Fibroblast of lung (primary cell): ENCODE measurements at places on chromosomes 7 and 10. TPM values are rescaled to one million over a fixed set of nuclear protein-coding genes. Genes with fewer than 3 reads are reported as not detected.
A peak's percentile ranks its signal among the peaks of the same experiment; 100 is the strongest.

DNA sequence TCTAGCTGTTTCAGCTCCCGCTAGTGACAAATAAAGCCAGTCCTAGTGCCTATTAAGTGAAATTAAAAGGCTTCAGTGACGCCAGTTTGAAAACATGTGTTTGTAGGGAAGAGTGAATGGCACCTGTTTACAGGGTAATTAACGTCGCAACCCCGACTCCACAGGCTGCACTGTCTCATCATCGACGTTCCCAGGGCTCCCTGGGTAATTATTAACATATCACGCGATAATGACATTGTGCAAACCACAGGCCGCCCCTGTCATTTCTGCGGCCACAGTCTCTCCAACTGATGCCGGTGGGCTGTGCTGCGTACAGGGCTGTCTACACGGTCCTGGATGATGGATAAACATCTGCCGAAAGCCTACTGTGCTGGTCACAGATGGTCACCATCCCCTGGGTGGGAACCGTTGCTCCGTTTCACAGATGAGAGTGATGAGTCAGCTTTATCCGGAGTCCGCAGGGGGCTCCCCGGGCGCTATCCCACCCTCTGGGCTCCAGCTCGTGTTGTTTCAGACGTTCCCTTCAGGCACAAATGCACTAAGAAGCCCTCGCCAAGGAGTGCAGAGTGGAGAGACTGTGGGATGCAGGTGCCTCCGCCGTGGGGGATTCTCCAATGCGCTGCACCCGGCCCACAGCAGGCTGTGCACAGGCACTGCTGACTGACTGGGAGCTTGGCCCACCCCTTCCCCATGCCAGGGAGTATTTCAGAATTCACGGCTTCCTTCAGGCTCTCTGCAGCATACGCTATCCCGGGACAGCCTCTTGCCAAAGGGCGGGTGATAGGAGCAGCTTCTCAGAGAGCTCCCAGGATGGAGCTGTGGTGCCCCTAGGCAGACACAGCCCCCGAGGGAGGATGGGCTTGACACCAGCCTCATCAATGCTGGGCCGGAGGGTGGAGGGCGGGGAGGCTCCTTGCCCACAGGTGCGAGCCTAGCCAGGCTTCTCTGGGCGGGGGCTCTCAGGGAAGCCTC lies 491.8 kb upstream of the FOXK1 start:
- DNase-seq: no peak

GRCh38 chr7:97971120-97971989 lies 18.6 kb downstream of the OCM2 start:
- DNase-seq: peak; percentile 33

GRCh38 chr10:77179015-77179695 lies 458.5 kb downstream of the KCNMA1 start:
- peak; percentile 90 for DNase-seq

GRCh38 chr7:16078076-16078952 lies 343.0 kb downstream of the CRPPA start:
- DNase-seq: peak; percentile 55

DNA sequence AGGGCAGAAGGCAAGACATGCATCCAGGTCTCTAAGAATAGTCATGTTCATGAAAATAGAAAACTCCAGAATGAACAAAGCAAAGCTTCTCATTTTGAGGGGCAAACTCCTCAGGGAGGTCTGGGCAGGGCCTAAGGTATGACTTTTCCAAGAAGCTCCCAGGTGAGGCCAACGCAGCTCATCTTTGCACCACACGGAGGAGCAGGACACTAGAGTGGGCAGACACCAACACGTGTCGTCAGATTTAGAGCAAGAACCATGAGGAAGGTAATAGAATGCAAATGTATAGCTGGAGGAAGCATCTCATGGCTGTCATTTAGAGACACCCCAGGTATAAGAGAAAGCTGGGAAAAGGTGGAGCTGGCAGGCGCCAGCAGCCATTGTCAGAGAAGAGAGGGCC lies 95.7 kb downstream of the WDFY4 start:
- DNase-seq: no peak

DNA sequence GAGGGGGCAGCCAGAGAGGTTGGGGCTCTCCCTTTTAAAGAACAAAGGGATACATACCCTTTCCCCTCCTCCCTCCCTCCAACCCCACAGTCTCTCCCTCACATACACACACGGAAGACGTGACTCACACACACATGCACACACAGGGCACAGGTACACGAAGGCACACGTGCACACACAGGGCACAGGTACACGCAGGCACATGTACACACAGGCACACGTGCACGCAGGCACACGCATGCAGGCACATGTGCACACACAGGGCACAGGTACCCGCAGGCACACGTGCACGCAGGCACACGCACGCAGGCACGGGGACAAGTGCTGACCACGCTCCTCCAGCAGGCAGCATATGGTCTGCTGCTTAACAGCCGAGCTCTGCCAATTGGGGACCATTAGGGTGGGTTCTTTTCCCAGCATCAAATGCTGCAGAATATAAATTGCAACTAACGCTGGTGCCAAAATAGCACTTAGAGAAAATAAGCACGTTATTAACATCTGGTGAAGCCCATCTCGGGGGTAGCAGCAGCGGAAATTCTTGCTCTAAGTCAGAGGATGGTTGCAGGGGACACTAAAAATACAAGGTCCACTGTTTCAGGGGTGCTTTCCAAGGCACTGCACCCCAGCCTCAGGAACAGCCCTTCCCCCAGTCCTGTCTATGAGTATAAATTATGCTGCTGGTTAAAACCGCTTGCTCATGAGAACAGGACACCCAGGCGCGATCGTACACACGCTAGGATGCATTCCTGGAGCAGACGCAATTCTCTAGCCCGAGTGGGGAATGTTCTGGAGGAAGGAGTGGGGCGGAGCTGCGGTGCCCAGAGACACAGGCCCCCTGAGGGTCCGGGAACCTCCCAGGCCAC lies 55.2 kb upstream of the TNRC18 start:
- DNase-seq: peak; percentile 59

DNA sequence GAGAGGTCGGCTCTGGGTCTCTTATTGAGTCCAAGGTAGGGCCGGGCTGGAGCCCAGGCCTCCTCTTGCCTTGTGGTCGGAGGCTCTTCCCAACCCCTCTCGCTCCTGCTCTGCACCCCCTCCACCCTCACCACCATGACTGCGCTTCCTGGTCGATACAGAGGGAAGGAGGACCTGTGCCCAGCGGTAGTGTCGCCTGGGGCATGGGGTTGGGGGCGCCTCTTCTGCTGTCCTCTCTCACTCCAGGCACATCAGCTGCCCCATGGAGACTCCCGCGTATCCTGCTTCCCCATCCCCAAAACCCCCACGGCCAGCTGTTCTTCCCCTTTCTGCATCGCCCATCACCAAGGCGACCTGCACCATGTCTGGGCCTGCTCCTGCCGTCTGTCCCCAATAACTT lies 44.4 kb downstream of the TMEM270 start:
- DNase-seq: no peak

- DNase-seq: no peak
Measured at GRCh38 chr7:79281426-79281825, 172.0 kb downstream of the MAGI2 start.

DNA sequence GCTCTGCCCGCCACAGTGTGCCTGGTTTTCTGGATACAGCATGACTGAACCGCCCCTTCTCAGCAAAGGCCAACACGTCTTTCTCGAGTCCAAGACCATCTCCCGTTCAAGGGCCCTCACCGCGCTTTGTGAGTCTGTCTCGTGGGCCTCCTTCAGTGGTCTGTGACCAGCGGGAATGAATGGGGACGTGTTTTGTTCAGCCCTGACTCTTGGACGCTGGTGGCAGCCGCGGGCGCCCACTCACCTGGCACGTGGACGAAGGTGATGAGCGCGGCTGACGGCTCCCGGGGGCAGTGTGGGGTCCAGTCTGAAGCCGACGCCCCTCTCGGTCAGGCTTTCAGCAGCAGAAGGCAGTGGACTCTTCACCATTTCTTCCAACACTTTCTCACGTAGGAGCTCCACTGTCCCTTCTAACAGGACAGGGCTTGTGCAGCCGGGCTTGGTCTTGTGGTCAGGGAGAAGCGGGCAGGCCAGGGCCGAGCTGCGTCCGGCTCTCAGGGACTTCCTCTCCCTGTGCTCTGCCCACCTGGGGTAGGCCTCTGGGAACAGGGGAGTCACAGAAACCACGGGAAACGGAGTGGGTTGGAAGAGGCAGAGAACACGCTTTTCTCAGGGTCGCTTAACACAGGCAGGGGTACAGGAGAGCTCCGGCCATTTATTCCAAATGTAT lies 30.4 kb downstream of the AMZ1 start:
- no peak for DNase-seq

GRCh38 chr7:25947669-25948516 lies 204.1 kb upstream of the NFE2L3 start:
- peak; percentile 11 for DNase-seq

DNA sequence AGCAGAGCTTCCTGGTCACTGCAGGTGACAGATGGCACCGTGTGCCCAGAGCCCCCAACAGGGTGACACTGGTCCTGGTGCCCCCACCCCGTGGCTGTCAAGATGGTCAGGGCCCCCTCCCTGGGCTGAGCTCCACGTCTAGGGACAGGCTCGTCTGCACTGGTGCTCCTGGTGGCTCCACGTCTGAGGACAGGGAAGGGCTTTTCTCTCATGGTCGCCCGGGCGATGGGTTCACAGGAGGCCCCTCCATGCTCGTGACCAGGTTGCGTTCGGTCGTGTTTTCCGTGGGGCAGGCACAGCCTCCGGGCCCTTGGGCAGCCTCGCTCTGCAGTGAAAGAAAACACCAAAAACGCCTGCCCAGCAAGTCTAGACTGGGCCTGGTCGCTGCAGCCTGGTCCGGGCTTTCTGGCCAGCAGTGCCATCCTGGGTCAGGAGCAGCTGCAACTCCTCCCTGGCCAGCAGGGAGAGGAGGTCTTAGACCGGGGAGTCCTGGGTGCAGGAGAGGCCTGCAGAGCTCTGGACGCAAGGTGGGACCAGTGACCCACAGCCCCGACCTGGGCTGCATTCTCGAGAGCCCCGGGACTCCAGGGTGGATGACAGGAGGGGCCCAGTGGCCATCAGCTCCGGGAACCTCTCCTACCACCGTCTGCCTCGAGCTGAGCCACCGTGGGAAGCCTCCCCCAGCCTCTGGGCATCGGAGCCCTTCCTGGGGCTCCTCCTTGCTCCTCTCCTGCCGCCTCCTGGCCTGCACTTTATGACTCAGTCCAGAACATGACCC lies 27.9 kb upstream of the UTF1 start:
- DNase-seq: no peak

DNA sequence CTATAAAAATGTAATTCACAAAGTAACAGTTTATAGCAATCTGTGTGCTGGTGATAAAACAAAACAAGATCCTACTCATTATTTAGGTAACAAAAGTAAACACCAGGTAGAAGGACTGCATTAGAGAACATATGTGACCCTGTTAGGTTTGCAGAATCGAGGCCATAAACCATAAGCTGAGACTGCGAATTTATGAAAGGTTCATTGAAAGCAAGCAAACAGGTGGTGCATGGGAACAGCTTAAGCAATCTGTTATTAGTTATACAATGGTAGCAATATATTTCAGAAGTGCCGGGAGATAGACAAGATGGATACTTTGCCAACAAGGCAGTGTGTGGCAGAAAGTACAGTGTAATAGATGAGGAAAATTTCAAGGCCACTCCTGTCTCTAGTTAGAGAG lies 23.5 kb upstream of the FAM133B start:
- no peak for DNase-seq

DNA sequence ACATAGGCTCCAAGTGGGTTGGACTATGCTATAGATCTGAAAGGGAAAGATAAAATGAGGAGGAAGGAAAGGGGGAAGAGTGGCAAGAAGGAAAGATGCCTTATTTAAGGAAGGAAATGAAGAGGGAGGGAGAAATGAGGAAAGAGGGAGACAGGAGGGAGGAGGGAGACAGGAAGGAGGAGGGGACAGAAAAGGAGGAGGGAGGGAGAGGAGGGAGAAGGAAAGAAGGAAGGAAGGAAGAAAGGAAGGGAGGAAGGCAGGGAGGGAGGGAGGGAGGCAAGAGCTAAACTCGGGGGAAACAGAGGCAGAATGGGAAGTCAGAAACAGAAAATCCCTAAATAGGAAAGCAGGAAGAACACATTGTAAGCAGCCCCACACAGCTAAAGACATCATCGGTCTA lies 67.4 kb downstream of the KIAA1549 start:
- no peak for DNase-seq

DNA sequence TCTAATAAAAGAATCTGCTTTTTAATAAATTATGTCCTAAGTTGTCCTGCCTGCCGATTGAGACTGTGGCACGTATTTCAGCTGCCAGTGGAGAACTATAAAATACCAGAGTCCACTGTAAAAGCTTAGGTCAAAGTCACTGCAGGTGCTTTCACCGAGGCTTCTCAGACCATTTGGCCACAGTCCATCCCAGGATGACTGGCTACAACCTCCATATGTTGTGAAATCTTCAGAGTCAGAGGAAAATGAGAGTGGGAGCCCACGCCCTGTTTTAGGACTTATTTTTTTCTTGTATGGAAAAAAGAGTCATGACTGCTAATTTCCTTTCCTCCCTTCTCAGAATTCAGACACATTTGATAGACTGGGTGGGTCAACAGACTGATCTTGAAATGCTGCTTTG lies 182.9 kb downstream of the ANK3 start:
- DNase-seq: peak; percentile 17

DNA sequence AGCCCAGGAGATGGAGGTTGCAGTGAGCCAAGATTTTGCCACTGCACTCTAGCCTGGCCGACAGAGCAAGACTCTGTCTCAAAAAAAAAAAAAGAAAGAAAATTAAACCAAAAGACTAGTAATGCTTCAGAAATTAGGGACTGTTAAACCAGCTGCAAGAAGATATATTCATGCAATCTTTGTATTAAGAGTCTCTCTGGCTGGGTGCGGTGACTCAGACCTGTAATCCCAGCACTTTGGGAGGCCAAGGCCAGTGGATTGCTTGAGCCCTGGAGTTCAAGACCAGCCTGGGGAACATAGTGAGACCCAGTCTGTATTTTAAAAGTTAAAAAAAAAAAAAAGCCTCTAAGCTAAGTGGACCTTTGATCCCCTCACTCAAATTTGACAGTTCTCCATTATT lies 2.5 kb upstream of the HNRNPF start:
- no peak for DNase-seq

GRCh38 chr10:34719746-34720145 lies 95.3 kb downstream of the PARD3 start:
- DNase-seq: no peak

DNA sequence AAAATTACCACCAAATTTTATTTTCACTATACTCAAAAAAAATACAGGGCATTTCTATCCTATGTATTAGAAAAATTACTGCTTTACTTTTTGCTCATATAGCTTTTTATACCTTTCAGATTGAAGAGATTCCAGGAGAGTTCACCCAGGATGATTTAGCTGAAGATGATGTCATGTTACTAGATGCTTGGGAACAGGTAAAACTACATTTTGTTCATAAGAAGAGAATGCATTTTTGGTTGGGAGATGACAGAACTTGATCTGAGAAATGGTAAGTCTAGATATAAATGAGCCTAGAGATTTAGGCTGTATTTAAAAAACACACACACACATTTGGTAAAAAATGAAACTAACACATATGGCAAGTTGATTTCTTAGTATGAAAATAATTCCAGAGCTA lies 38.1 kb upstream of the ARL4A start:
- no peak for DNase-seq

PYROXD2 gene
- 12.8 and 16.0 TPM in 2 replicates for total RNA-seq

ITGB1 gene
- total RNA-seq: 2,456 and 2,693 TPM in 2 replicates

HOXA1 gene
- total RNA-seq: 0.50 and 0.51 TPM in 2 replicates

MALRD1 gene
- 1.3 and 1.7 TPM in 2 replicates for total RNA-seq

UTF1 gene
- total RNA-seq: not detected in 2 replicates

SUN3 gene
- not detected in 2 replicates for total RNA-seq
